ENCODE measurements at places on chromosomes 7 and 10.

DNA sequence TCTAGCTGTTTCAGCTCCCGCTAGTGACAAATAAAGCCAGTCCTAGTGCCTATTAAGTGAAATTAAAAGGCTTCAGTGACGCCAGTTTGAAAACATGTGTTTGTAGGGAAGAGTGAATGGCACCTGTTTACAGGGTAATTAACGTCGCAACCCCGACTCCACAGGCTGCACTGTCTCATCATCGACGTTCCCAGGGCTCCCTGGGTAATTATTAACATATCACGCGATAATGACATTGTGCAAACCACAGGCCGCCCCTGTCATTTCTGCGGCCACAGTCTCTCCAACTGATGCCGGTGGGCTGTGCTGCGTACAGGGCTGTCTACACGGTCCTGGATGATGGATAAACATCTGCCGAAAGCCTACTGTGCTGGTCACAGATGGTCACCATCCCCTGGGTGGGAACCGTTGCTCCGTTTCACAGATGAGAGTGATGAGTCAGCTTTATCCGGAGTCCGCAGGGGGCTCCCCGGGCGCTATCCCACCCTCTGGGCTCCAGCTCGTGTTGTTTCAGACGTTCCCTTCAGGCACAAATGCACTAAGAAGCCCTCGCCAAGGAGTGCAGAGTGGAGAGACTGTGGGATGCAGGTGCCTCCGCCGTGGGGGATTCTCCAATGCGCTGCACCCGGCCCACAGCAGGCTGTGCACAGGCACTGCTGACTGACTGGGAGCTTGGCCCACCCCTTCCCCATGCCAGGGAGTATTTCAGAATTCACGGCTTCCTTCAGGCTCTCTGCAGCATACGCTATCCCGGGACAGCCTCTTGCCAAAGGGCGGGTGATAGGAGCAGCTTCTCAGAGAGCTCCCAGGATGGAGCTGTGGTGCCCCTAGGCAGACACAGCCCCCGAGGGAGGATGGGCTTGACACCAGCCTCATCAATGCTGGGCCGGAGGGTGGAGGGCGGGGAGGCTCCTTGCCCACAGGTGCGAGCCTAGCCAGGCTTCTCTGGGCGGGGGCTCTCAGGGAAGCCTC lies 491.8 kb upstream of the FOXK1 start:
- DNase-seq, result no peak

GRCh38 chr7:30188811-30189210 lies 54.0 kb downstream of the MTURN start:
- no peak for DNase-seq

- DNase-seq, result no peak
Observed at GRCh38 chr7:57449904-57450303, at the start of gene ZNF716. ZNF716 (plus strand) TSS chr7:57450177; CDS start chr7:57450289, 112 bp downstream.

GRCh38 chr10:61378865-61379264 lies 74.3 kb downstream of the TMEM26 start:
- no peak for DNase-seq

GRCh38 chr7:112185005-112185834 lies 21.0 kb downstream of the DOCK4 start:
- no peak for DNase-seq

DNA sequence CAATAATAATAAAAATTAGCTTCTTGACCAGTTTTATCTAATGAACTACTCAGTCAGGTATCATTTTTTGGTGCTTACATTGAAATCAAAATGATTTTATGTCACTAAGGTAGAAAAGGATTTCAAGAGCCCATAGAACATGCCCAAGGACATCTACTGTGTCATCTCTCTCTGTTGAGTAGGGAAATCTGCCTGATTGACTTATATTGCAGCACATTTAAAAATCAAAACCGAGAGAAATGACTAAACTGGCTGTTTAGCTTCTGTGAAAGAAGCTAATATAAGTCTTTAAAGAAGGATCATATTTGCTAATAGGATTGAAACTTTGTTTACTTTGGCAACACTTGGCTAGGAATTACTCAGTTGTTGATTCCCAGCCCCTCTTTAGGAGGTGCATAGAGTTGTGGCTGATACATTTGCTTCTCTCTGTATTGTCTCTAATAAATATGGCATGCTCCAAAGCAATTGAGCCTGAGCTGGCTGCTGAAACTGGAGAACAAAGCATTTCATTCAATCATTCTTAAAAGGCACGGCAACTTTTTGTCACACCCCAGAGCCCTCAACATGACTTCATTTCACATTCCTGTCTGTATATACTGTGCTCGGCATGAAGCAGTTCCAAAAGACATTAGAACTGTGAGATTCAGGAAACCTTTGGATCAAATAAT lies 1096.9 kb upstream of the POT1 start:
- DNase-seq, result no peak

Data from naive thymus-derived CD4-positive, alpha-beta T cell (primary cell).